ENCODE measurements at places on chromosomes 16 and 17. TPM values are rescaled to one million over a fixed set of nuclear protein-coding genes. Genes with fewer than 3 reads are reported as not detected.

The CDH5 gene
- total RNA-seq, result not detected

The SLC25A19 gene
- 10.6 TPM for total RNA-seq

The KLHL10 gene
- not detected for total RNA-seq

The TBC1D3G gene
- total RNA-seq, result not detected

The ABCA6 gene
- not detected for total RNA-seq

The PIPOX gene
- total RNA-seq, result 5.9 TPM

All from endodermal cell (in vitro differentiated cells).